ENCODE measurements at places on chromosomes 13 and 19. TPM values are rescaled to one million over a fixed set of nuclear protein-coding genes. Genes with fewer than 3 reads are reported as not detected.

- H3K36me3 ChIP-seq, result no peaks in the 10 kb centered on the region
- no peak overlapping the region for H3K27ac ChIP-seq
- no peak overlapping the region for H3K4me3 ChIP-seq
- DNase-seq, result no peak
These were observed 19.0 kb downstream of the OLFM2 start for GRCh38 chr19:9917321-9917720.

DNA sequence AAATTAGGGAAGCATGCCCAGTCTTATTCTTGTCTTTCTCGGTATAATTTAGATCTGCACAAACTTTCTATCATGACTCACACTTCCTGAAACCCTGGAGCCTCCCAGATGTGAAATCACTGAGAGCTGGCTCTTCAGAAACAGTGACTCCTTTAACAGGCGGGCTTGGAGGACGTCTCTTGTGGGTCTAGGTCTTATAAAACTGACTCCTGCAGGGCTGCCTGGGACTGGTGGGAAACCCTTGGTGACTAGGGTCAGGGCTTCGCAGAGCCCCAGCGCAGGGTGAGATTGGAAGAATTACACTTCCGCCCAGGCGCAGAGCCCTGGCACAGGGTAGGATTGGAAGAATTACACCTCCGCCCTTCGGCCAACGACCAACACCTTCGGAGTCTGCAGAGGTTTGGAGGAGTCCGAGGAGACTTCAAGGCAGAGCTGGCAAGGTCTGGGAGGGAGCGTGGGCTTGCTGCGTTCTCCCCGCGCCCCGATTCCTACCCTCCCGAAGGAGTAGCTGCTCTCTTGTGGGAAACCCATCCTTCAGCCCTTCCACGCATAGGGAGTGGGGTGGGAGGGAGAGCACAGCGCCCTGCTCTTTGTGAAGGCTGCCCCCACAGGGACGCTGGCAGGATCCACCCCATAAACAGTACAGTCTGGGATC is 43.4 kb upstream of the MAP3K10 start:
- H3K4me1 ChIP-seq, result no peaks in the 10 kb centered on the region
- DNase-seq, result no peak
- H3K27ac ChIP-seq, result no peak overlapping the region
- no peaks in the 10 kb centered on the region for H3K36me3 ChIP-seq
- no peaks in the 10 kb centered on the region for H3K27me3 ChIP-seq
- H3K4me3 ChIP-seq, result no peak overlapping the region

DNA sequence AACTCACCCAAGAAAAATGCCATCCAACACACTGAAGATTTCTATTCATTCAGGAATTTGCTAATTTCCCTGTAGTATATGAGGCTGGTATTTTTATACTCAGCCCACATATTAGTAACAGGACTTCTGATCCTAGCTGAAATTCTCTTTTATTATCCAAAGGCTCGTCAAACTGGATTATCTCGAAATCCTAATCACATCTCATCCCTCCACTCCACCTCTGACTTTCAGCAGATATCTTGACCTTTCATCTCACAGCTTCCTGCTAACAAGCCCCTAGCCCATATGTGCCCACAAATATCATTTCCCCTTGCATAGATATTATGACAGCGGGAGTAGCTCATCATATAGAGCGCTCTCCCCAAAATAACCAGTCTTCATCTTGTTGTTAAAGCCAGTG is 279.7 kb downstream of the FGF14 start:
- H3K36me3 ChIP-seq, result no peaks in the 10 kb centered on the region
- H3K27me3 ChIP-seq, result no peaks in the 10 kb centered on the region
- no peak overlapping the region for H3K4me3 ChIP-seq
- DNase-seq, result no peak

DNA sequence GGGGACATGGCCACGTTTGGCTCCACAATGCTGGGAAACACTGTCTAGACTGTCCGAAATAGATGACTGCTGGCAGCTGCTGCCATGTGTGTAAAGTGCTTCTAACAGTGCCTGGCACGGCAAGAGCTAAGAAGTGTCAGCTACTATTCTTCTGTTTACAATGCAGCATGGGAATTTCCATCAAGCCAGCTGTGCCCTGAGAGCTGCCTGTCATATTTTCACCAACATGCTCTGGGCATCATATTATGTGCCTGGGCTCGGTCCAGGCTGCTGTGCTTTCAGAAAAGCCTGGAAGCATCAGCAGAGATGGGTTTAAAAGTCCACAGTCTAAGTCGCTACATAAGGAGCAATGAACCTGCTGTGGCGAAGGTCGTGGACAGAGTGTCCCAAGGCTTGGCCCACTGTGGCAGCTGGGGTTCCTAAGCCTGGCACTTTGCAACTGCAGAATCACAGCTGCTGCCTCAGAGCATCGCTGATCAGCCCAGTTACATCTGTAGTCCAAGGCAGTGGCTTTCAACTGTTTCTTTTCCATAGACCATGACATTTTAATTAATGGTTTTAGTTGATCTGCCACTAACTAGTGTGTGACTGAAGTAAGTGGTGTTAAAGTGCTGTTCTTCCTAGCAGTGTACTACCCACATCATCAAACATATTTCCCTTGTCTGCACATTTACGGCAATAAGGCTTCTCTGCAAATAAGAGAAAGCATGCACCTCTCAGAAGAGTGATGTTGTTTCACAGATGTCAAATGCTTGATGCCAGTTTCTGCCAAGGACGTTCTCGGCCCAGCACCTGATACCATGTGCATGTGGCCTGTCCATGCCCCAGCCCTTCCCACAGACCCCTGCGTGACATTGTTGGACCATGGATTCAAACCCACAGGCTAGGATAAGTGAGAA is 95.7 kb upstream of the C1QTNF9B start:
- H3K4me3 ChIP-seq, result no peak overlapping the region
- H3K27ac ChIP-seq, result no peak overlapping the region
- no peak for DNase-seq
- no peaks in the 10 kb centered on the region for H3K27me3 ChIP-seq
- peaks cover 4% of the 10 kb centered on the region for H3K4me1 ChIP-seq

- no peaks in the 10 kb centered on the region for H3K36me3 ChIP-seq
- H3K27ac ChIP-seq, result no peak overlapping the region
- no peaks in the 10 kb centered on the region for H3K4me1 ChIP-seq
- no peak overlapping the region for H3K4me3 ChIP-seq
These were observed 6.1 kb upstream of the OXGR1 start for GRCh38 chr13:97000295-97000925.

Gene SIGLEC11
- 2.5 TPM for total RNA-seq

DNA sequence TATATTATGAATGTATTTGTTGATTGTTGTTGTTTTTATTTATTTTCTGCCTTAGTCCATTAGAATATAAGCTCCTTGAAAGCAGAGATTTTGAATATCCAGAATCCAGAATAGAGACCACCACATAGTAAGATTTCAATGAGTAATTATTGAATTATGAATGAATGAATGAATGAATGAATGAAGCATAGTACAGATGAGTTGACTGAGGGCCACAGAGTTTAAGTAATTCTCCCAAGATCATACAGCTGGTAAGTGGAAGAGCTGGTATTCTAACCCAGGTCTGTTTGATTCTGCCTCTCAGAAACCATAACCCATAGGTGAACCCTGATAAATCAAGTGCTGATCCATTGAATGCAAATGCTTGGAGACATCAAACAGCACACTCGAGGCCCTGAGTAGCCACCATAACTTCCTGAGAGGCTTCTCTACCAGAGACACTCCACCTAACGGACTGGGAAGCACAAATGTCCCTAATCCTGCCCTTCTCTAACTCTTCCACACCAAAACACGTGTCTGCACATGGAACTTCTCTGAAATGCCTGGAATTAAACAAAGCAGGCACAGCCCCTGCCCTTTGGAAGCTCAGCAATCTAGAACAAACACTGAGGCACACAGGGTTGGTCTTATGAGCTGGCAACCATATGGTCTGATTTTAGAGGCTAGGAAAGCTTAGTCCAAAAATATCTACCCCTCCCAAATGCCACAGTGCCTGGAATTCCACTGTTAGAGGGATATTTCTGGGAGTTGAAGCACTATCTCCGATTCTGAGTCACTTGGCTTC is 190.1 kb downstream of the FOXO1 start:
- H3K27me3 ChIP-seq, result no peaks in the 10 kb centered on the region
- no peaks in the 10 kb centered on the region for H3K36me3 ChIP-seq
- no peak overlapping the region for H3K4me3 ChIP-seq

GRCh38 chr13:77503398-77503797 is 32.1 kb upstream of the SCEL start:
- H3K4me1 ChIP-seq, result peaks cover under 1% of the 10 kb centered on the region
- no peak for DNase-seq
- no peak overlapping the region for H3K4me3 ChIP-seq

Gene DMAC2
- total RNA-seq, result 54.9 TPM

DNA sequence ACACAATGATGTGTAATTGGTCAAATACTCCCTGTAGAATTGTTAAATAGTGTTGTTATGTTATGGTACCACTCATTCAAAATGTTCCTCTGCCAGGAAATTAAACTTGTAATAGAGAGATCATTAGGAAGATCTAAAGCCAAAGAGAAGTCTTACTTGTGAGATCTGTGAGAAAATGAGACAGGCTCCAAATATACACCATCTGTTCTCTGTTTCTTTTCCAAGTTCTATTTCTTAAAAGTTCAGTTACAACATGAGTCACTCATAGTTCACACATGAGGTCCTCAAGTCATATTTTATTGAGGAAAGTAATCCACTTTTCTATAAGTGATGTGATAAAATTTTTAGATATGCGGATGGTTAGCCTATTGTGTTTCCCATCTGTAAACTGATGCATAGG is 1038.1 kb upstream of the PRR20A start:
- H3K27me3 ChIP-seq, result no peaks in the 10 kb centered on the region
- no peaks in the 10 kb centered on the region for H3K36me3 ChIP-seq
- H3K27ac ChIP-seq, result no peak overlapping the region
- H3K4me3 ChIP-seq, result no peak overlapping the region
- H3K4me1 ChIP-seq, result no peaks in the 10 kb centered on the region

DNA sequence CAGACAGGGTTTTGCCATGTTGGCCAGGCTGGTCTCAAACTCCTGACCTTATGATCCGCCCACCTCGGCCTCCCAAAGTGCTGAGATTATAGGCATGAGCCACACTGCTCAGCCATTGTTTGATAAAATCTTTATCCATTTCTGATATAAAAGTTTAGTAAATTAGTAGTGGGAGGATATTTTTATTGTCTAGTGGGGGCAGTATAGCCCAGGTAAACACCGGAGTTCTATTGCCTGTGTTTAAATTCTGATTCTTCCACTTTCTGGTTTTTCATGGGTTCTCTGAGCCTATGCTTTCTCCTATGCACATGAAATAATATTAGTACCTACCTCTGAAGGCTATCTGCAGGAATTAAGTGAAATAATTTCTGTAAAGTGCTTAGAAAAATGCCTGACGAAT is 20.1 kb upstream of the ARHGEF18 start:
- no peaks in the 10 kb centered on the region for H3K36me3 ChIP-seq
- no peak overlapping the region for H3K4me3 ChIP-seq
- H3K27ac ChIP-seq, result no peak overlapping the region

GRCh38 chr13:100262404-100262803 is 173.5 kb downstream of the PCCA start:
- H3K27ac ChIP-seq, result no peak overlapping the region
- H3K4me1 ChIP-seq, result no peaks in the 10 kb centered on the region
- H3K27me3 ChIP-seq, result no peaks in the 10 kb centered on the region

GRCh38 chr19:4007836-4008539 is 452 bp downstream of the PIAS4 start:
- H3K27ac ChIP-seq, result peak overlapping the region; percentile 81
- DNase-seq, result peak; percentile 69
- H3K4me3 ChIP-seq, result peak overlapping the region; percentile 93
